ENCODE measurements at places on chromosomes 16 and 17.
A peak's percentile ranks its signal among the peaks of the same experiment; 100 is the strongest.

- DNase-seq, result no peak
Observed at GRCh38 chr17:15483431-15483830, 16.0 kb upstream of the CDRT4 start.

GRCh38 chr16:30870904-30871303 is 23.0 kb downstream of the BCL7C start:
- DNase-seq, result no peak

DNA sequence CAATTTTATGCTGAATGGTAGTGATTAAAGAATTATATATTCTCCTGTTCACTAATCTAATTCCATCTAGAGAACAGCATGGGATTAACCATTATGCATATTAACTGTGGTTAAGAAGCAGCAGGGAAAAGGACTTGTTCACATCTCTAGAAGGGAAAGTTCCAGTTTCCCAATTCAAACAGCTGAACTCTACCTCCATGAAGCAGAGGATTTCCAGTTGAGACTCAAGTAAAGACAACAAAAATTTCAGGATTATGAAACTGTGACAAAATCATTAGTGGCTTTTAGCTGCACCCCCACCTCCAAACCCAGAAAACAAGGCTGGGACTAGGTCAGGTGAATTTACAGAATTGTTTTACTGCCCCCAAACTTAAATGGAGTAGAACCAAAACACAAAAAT is 73.6 kb downstream of the USP32 start:
- no peak for DNase-seq

- DNase-seq, result peak; percentile 83
Observed at GRCh38 chr16:11629071-11630030, 38.9 kb upstream of the SNN start.

DNA sequence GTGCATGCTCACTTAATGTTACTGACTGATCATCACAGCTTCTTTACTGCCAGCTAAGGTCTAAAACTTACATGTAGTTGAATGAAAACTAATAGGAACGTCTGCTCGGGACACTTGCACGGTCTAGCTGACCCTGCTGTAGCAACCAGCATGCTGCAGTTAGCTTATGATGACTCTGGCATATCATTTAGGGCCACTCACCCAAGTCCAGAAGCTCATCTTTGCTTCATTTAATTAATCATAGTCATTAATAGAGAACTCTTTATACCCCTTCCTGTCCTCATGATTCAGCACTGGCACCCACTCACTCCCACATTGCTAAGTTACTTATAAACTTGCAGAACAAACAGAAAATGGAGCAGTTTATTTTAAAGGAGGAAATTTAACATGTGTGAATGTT is 136.3 kb downstream of the NLK start:
- peak; percentile 56 for DNase-seq

- DNase-seq, result peak; percentile 10
Observed at GRCh38 chr16:84368308-84368996, at the start of gene ATP2C2. Gene ATP2C2, plus strand, starts transcription at chr16:84368538. Its CDS starts 78 bp downstream, at chr16:84368616.

Data from suppressor macrophage (primary cell).